ENCODE measurements at places on chromosomes 7 and 10.

- no peak for DNase-seq
Measured at GRCh38 chr7:137545059-137545716, 201.7 kb upstream of the PTN start.

DNA sequence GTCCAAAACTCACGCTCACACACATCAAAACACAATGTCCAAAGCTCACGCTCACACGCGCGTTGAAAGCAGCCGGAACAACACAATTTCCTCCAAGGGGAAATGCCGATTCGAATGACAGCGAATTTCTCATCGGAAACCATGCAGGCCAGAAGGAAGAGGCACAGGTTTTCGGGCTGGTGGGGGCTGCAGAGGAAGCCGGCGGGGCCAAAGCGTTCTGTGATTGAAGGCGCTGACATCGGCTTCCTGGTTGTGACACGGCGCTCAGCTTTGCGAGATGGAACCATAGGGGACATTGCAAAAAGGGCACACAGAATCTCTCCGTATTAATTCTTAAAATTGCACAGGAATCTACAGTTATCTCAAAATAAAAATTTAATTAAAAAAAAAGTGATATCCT lies 61.3 kb downstream of the FOXL3 start:
- DNase-seq = peak; percentile 82

DNA sequence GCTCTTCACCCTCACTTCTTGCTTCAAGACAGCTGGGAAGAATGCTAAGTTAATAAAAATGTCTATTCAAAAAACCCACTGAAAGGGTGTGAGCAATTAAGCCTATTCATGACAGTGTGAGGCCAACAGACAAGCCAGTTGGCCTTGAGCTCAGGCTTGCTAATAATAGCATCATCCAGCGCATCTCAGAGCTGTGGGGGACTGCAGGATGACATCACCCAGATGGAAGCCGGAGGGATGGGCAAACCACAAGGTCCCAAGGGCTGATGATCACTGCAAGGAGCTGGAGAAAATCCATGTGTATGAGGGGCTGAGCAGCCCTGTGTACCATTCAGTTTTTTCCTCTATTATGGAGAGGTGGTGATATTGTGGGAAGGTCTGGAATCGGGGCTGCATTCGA lies 770.4 kb downstream of the TNS3 start:
- no peak for DNase-seq

DNA sequence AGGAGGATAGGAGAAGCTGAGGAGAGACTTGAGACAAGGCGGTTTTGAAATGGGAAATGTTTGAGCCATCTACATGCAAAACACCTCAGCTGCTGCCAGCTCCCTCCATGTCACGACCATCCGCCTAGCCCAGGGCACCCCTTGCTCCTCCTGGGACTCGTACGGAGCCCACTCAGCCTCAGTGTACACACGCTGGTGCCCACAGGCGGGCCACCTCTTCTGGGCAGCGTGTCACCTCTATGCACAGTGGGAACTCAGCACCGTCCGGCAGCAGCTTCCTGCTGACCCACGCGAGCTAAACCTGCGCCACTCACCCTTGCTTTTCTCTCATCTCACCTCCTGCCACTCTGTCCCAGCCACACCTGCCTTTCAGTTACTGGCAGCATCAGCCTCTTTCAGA lies 108.3 kb downstream of the GALNT11 start:
- DNase-seq = no peak

GRCh38 chr10:3749011-3749410 lies 36.0 kb downstream of the KLF6 start:
- DNase-seq = no peak

DNA sequence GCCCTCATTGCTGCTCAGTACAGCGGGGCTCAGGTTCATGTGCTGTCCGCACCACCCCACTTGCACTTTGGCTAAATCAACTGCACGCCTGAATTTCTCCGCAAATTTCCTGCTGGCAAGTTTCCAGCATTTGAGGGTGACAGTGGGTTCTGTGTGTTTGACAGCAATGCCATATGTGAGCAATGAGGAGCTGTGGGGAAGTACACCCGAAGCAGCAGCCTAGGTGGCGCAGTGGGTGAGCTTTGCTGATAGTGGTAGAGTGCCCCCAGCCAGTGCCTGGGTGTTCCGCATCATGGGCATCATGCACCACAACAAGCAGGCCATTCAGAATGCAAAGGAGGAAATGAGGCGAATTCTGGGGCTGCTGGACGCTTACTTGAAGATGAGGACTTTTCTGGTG lies 103.9 kb upstream of the POT1 start:
- DNase-seq = no peak

DNA sequence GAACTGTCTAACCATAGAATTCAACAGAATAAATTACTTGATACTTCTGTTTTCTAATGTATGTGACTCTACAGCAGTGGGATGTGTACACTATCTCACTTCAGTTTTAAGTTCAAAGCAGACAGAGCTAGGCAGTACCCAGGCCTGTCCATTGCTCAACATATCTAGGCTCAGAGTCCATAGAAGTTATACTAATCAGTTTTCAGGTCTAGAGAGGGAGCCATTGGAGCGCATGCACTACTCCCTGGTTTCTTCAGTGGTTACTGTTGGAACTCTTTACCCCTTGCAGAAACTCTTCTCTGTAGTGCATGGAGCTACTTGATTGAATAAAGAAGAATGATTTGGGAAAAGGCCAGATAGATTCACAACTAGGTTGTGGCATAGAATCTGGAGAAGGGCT lies 4.4 kb downstream of the CD36 start:
- DNase-seq = no peak

DNA sequence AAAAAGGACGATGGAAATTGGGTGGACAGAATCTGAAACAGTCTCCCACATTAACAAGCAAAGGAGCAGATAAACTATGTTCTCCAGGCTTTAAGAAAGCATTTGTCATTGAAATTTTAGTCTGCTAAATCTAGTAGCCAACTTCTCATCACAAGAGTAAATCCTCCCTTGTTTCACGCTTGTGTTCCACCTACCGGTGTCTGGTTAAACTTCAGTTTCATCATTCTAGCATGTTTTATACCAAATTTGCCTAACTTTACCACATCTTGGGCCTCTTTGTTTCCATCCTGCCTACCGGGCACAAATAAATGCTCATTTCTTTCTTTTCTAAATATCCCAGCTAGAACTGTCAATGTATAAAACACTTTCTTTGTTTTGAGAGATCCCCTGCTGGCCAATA lies 5.8 kb downstream of the LIPA start:
- no peak for DNase-seq

DNA sequence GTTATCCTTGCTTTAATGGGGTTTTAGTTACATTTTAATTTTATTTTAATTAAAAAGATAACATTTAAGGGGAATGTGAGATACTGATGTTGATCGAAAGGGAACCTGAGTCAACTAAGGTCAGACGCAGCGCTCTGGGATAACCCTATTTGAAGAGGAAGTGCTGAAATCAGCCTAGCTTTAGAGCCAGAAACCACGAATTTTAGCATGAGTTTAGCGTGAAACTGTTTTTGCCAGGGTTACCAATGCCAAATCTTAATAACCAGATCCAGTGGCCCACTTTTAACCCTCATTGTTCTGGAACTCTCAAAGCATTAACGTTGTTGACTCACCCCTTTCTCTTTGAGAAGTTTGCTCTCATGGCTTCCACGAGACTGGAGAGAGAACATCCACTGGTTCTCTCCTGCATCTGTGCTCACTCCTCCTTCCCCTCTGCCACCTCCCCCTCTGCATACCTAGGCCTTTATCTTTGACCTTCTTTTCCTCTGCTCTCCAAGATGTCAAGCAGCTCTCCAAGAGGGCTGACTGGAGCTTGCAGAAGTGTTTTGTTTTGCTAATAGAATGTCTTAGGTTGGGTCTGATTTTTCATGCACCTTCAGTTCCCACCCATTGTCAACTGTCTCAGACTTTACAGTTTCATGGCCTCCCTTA lies 198.3 kb upstream of the CELF2 start:
- no peak for DNase-seq

DNA sequence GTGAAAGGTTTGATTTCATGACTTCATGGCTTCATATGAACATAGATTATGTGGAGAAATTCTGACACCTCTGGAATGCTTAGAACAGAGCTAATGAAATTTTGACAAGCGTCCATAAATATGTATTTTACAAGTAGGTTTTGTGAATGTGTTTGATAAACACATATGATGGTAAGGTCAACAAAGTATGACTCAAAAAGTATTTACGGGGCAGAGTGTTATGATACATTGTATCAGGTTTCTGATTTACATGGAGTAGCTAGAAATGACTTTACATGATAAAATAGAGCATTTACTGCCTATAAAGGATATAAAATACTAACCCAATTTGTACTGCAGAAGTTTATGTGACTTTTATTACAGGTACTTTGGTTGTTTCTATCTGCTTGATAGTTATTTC lies 206.3 kb downstream of the MDFIC start:
- no peak for DNase-seq

- no peak for DNase-seq
Measured at GRCh38 chr10:113069595-113069994, 119.5 kb downstream of the TCF7L2 start.
